NCI-H187 (cell line): ENCODE measurements at places on chromosomes 5 and 9.

- DNase-seq: no peak
Observed at GRCh38 chr9:114690308-114690707, 8.3 kb upstream of the TEX48 start.

- no peak for DNase-seq
Observed at GRCh38 chr5:6734243-6734700, 21.0 kb downstream of the TENT4A start.

DNA sequence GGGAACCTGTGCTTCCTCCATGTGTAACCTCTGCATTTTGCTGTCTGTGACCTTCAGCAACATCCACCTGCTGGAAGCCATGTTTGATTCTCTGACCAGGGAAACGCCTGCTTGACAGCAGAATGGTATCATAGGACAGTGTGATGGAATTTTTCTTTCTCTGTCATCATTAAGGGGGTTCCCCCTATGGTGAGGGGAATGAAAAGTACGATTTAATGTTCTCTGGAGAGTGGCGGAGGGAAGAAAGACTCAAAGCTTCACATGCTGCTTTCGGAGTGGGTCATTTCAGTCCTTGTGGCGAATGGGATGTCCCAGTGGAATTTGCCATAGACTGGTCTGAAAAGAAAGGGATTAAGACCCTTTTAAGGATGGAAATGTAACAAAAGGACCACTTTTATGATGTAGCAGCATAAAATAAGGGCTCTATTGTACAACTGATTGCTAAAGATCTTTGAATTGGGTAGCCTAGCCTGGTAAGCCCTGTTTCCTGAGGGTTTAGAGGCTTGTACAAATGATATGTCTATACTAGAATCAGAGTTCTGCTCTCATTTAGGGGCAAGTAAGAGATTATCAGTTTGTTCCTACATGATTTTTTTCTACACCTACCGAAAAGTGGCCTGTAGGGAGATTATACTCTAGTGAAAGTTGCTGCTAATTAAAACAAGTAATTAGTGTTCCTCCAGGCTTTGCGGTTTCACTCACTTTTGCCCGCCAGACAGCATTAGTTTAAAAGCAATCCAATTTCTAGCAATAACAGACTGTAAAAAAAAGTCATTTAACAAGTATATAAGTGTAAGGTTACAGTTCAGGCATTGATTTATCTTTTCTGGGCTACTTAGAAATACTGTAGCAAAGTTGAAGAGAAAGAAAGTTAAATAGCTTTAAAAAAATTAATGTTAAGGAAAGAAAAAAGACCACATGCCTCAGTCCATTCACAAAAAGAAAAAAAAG, 904.5 kb downstream of the NR2F1-AS1 start:
- no peak for DNase-seq

DNA sequence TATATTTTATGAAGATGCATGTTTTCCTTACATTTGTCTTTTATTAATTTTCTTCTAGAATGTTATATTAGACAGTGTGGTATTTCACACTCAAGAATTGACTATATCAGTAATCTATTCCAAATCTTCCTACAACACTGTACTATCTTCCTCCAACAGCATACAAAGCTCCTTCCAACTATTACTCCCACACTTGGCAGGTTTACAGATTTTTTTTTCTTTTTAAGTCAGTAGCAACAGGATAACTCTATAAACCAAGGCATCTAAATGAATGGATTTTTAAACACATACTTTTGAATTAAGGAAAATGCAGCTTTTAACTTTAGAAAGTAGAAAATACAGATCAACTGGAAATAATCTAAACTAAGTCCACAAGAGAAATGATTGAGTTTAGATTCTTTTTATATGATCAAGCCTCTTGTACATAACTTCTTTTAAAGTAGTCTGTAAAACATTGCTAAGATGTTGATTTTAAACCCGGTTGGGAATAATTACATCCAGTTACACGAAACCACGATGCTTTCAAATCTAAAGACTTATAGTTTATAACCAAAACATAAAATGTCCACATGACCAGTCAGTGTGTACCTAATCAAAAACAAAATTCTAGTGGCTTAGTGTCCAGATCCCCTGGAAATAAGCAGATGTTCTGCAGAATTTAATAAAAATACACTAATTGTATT, 281.6 kb downstream of the ADAMTS6 start:
- no peak for DNase-seq

GRCh38 chr5:113450929-113451328, 16.1 kb upstream of the TSSK1B start:
- DNase-seq: no peak

DNA sequence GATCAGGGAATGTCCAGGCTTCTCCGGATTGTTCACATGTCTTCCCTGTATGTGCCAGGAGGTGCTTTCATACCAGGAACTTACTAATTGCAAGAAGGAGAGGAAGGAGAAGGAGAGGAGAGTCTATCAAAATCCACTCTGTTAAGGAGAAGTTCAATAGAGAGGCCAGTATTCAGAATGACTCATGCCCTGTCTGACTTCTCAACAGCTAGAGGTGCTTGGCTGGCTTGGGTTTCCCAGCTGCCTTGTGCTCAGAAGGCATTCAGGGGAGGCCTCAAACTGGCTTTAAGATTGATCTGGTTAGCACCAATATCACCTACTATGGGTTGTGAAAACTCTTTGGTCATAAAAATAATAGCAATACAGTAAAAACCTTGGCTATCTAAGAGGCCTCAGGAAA, 167.9 kb upstream of the GLRA1 start:
- no peak for DNase-seq

DNA sequence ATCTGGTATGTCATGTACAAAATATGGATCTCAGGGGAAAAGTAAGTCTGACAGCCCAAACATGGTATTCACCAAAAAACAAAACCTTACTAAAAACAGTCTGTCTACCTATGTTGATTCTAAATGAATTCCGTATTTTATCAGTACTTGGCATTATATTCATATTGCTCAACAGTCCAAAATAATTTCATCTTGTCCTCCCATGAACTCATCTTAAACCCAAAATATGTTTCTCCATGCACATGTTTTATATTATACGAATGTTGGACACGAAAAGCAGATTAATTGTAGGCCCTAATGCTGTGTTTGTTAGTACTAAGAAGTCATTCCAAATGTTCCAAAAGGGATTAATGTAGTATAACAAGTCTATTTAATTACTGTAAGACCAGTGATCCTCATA, 20.1 kb downstream of the NFIB start:
- no peak for DNase-seq

DNA sequence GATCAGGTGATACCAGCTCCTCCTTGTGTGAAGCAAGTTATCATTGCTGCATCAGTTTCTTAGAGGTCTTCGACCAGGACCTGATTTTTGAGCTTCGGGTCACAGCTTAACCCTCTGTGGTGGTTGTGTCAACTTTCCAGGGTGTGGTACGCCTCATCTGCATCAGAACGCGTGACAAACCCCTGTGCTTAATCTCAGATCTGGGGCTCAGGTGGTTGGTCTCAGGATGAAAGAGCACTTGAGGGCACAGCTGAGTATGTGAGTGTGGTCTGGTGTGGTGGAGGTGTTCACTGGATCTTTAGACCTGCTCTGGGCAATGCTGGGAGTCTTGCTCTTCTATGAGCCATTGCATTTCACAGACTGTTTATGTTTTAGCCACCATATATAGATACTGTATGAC, 64.1 kb downstream of the OSTF1 start:
- no peak for DNase-seq

DNA sequence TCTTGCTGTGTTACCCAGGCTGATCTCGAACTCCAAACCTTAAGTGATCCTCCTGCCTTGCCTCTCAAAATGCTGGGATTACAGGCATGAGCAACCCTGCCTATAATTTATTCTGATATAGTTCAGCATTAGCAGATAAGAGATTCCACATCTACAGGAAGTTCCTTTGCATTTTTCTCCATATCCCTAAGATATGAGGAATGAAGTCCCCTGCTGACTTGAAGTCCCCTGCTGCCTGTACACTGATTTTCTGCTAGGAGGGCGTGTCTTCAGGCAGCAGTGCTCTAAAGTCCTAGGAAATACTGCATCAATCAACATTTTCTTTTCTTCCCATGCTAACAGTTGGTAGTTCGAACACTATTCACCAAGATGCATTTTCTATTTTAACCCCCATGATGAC, 105.8 kb downstream of the ARHGAP26 start:
- no peak for DNase-seq

GRCh38 chr9:136412962-136413361, 2.5 kb downstream of the PMPCA start:
- no peak for DNase-seq

- peak; percentile 88 for DNase-seq
Observed at GRCh38 chr9:3698531-3698930, 172.7 kb upstream of the RFX3 start.

DNA sequence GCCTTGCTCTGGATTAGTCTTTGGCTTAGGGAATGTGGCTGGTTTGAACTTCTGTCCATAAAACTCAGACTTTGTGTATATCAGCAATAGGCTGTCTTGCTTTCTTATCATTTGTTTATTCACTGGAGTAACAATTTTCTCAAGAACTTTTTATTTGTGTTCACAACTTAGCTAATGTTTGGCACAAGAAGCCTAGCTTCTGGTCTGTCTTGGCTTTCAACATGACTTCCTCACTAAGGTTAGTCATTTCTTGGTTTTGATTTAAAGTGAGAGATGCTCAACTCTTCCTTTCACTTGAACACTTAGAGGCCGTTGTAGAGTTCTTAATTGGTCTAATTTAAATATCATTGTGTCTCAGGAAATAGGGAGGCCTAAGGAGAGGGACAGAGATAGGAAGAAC, 4.9 kb downstream of the FBXO38 start:
- no peak for DNase-seq

GRCh38 chr9:110357505-110357904, 19.8 kb upstream of the TXNDC8 start:
- no peak for DNase-seq

- DNase-seq: no peak
Observed at GRCh38 chr9:124797343-124798103, 20.6 kb downstream of the OLFML2A start.

- no peak for DNase-seq
Observed at GRCh38 chr5:143036146-143036927, 266.2 kb downstream of the ARHGAP26 start.
